NCI-H2029 (cell line): ENCODE measurements at places on chromosomes 1 and 21.

GRCh38 chr1:193264313-193265065, 78.1 kb upstream of the B3GALT2 start:
- no peak for DNase-seq

DNA sequence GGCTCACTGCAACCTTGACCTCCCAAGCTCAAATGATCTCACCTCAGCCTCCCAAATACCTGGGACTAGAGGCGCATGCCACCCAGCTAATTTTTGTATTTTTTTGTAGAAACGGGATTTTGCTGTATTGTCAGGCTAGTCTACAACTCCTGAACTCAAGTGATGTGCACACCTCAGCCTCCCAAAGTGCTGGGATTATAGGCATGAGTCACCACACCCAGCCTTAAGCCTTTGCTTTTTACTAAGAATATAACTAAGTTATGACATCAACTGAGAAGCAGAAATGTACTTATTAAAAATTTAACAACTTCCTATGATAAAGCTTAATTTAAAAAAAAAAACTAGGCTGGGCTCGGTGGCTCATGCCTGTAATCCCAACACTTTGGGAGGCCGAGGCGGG, 8.9 kb upstream of the LSS start:
- no peak for DNase-seq

- no peak for DNase-seq
Measured at GRCh38 chr1:62362926-62363325, 43.7 kb upstream of the KANK4 start.

DNA sequence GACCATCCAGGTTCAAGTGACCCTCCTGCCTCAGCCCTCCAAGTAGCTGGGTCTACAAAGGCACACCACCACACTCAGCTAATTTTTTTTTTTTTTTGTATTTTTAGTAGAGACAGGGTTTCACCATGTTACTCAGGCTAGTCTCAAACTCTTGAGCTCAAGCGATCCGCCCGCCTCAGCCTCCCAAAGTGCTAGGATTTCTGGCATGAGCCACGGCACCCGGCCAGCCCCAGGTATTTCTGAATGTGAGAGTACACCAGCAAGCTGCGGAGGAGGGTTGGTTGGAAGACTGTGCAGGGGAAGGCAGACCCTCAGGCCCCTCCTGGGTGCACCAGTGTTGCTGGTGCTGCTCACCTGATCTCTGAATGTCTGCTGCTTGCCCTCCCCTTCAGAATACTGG, 33.1 kb upstream of the SIM2 start:
- no peak for DNase-seq

GRCh38 chr1:109040627-109040988, 1.3 kb downstream of the WDR47 start:
- DNase-seq = no peak

DNA sequence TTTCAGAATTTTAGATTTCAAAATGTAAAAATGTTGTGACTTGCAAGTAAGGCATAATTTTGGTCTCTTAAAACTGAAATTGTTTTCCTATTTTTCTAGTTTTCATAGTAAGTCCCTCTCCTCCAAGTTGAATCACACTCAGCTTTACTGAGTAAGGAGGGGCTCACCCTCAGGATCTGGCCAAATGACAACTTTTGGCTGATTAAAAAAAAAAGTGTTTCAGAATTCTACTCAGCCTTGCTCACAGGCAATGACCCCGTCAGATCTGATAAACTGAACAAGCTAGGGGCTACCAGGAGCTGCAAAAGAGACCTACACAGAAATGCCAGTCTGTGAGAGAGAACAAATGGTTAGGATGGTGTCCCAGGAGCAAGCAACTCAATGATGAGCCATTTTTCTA, 159.8 kb downstream of the PBX1 start:
- no peak for DNase-seq

DNA sequence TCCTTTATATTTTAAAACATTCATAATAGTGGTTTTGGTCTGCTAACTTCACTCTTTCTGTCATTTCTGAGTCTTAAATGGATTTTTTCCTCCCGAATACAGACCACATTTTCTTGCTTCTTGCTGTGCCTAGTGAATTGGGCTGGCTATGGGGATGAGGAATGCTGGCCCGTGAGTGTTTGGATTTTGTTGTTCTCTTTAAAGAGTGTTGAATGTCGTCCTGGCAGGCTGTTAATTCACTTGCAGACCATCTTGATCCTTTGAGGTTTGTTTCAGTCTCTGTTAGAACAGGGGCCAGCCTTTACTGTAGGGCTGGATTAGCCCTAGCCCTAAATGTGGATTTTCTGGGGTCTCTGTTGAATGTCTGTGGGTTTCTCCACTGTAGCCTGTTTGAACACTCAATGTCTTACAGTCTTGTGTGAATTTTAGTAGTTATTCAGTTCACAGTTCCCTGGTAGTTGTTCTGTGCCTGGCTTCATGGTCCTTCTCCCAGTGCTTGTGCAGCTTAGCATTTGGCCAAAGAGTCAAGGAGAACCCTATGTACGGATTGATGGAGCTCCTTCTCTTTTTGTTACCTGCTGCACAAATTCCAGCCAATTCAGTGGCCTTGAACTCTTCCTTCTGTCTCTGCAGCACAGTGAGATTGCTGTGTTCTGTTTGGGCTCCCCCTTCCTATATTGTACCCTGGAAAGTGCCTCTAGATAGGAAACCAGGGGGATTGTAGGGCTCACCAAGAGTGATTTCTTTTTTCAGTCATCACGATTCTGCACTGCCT, 95.7 kb downstream of the DYRK1A start:
- no peak for DNase-seq

- no peak for DNase-seq
Measured at GRCh38 chr1:35962952-35963351, 32.0 kb downstream of the AGO3 start.

- DNase-seq = no peak
Measured at GRCh38 chr1:100585786-100586185, 47.8 kb downstream of the GPR88 start.
